ENCODE measurements at places on chromosomes 6 and 20.

DNA sequence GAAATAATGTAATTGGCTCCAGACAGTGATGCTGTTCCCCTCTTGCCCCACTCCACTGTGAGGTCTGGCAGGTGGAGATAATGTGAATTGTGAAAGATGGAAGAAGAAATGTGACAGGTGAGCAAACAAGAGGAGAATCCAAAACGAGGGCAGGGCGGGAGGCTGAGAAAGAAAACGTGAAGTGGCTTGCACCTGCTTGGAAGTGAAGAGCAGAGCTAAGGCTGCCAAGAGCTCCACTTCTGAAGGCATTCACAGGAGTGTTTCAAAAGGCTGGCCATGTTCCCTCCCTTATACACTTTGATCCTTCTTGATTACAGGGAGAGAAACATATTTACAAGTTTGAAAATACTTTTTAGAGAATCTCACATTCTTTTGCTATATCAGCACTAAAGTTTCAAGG lies 359.4 kb downstream of the EPHA7 start:
- no peak for DNase-seq

DNA sequence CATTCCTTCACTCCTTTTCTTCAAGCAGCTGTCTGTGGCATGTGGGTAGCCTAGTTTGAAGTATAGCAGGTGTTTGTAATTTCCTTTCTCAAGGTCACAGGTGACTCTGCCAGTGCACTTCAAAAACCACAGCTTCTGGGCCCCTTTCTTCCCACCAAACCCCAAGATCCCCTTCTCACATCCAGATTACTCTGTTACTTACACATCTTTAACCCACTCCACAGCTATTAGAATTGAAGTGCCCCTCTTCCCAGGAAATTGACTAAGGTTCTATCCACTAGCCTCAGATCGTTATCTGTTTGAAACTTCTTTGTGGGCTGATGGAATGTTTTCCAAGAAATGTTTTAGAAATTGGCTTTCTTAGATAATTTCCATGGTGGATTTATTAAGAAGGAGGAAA lies 150.8 kb downstream of the AHI1 start:
- DNase-seq: no peak

GRCh38 chr6:76481101-76481500 lies 408.6 kb upstream of the IMPG1 start:
- DNase-seq: no peak

DNA sequence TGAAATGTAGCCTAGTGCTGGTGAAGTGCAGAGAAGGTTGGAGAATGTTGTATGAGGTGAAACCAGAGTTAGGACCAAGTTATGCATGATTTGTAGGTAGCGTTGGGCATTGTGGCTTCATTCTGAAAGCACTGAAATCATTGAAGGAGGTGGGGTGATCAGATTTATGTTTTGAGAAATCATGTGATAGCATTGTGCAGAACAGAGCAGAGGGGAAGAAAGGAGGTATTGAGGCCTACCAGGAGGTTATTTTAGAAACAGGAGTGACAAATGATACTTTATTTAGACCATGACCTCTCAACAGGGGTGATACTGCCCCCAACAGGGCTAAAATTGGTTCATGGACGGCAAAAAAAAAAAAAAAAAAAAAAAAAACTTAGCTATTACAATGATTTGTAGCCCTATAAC lies 15.6 kb upstream of the HMGN3 start:
- DNase-seq: peak; percentile 12
